ENCODE measurements at places on chromosomes 11 and 22. TPM values are rescaled to one million over a fixed set of nuclear protein-coding genes. Genes with fewer than 3 reads are reported as not detected.

Gene CDC42EP2
- total RNA-seq: 40.8 TPM

Gene PITPNB
- total RNA-seq: 29.6 TPM

Gene CD6
- total RNA-seq: not detected

Gene DAGLA
- 4.3 TPM for total RNA-seq

Gene LINC01488
- not detected for total RNA-seq

Measured in mammary microvascular endothelial cell (primary cell).